ENCODE measurements at places on chromosomes 2 and 18.

- no peak for DNase-seq
These were observed 54.7 kb downstream of the CMPK2 start for GRCh38 chr2:6810961-6811360.

DNA sequence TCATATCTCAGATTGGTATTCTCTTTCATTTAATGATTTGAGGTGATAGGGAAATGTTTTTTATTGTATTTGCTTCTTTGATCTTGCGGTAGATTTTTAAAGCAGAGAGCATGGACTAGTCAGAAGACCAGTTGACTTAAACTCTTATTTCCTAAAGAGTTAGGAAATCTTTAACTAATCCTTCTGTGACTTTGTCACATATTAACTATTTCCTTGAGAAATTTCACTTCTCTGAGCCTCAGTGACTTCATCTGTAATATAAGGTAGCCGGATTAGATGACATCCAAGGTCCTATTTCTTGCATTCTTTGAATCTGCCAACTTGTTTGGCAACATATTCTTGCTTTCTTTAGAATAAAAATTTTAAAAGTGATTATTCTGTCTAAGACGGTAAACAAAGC, 55.6 kb downstream of the MTX2 start:
- DNase-seq = peak; percentile 51

- no peak for DNase-seq
These were observed 16.9 kb downstream of the STEAP3 start for GRCh38 chr2:119240311-119241204.

DNA sequence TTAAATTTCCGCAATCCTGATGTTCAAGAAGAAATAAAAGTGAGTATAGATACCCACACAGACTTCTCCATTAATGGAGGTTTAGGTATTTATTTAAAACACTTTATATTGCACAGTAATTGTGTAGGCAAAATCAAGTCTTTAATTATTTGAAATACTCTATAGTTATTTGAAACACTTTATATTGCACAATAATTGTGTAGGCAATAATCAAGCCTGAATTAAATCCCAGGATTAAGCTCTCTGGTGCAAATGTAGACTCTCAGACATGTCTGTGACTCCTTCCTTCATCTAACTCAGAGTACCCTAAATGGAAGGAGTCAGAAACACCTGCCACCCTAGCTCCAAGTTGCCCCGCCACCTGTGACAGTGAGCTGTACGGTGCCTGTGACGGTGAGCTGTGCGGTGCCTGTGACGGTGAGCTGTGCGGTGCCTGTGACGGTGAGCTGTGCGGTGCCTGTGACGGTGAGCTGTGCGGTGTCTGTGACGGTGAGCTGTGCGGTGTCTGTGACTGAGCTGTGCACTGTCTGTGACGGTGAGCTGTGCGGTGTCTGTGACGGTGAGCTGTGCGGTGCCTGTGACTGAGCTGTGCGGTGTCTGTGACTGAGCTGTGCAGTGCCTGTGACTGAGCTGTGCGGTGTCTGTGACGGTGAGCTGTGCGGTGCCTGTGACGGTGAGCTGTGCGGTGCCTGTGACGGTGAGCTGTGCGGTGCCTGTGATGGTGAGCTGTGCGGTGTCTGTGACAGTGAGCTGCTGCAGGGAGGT, 11.0 kb downstream of the SLC3A1 start:
- no peak for DNase-seq

- no peak for DNase-seq
These were observed 592 bp upstream of the CAD start for GRCh38 chr2:27216416-27217137.

Data from HT-29 (cell line).